ENCODE measurements at places on chromosomes 12 and 14.

DNA sequence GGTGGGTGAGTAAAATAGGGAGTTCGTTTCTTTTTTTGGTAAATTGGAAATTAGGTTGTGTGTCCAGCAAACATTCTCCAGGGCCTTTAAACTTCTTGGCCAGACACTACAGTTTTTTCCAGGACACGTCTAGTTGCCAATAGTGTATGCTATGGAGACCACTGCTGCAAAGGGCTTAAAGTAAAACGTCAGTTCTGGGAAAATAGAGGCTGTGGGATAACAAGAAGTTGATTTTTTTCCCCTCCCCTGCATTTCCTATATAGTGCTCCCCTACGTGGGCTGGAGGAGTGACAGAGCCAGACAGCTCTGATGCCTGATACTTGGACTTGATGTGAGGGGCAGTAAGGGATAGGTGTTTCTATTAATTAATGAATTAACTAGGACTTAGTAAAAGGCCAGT is 2.4 kb downstream of the ACVR1B start:
- no peak for DNase-seq

- no peak for DNase-seq
These were observed 125.6 kb downstream of the ANKS1B start for GRCh38 chr12:99859126-99859525.

DNA sequence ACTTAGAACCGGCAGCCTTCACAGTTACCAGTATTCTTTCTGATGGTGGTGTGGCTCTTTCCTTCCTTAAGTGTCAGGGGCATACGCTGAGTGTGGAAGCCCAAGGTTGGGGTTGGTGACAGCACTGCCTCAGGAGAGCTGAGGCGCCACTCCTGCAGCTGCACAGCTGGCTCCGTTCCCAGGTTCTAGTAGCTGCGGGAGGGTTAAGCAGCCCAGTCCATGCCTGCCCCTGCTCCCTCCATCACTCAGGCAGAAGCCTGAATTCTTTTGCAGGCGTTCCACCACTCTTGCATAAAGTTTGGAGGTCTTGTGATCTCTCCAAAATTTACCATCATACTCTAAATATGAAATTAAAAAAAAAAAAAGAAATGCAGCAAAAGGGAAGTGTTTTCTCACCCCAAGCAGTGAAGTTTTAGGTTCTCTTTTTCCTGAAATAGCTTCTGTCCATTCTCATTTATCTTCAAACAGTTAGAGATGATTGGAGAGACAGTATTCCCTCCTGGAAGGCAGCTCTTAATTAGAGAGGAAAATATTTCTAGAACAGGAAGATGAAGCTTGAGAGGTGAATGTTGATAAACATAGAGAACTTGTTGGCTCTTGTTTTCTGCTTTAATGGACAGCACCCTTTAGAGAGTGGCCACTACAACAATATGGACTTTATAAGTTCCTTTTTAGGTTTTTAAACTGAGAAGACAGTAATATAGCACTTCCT is 136.1 kb downstream of the FGD4 start:
- DNase-seq: no peak

- no peak for DNase-seq
These were observed at the start of gene AQP5 for GRCh38 chr12:49961111-49961922. TSS of gene AQP5 (plus strand) at chr12:49961872. CDS start at chr12:49962018, 146 bp downstream.

GRCh38 chr12:14239350-14239934 is 126.0 kb upstream of the ATF7IP start:
- DNase-seq: no peak

- no peak for DNase-seq
These were observed 193.1 kb upstream of the TBX3 start for GRCh38 chr12:114876968-114877680.

DNA sequence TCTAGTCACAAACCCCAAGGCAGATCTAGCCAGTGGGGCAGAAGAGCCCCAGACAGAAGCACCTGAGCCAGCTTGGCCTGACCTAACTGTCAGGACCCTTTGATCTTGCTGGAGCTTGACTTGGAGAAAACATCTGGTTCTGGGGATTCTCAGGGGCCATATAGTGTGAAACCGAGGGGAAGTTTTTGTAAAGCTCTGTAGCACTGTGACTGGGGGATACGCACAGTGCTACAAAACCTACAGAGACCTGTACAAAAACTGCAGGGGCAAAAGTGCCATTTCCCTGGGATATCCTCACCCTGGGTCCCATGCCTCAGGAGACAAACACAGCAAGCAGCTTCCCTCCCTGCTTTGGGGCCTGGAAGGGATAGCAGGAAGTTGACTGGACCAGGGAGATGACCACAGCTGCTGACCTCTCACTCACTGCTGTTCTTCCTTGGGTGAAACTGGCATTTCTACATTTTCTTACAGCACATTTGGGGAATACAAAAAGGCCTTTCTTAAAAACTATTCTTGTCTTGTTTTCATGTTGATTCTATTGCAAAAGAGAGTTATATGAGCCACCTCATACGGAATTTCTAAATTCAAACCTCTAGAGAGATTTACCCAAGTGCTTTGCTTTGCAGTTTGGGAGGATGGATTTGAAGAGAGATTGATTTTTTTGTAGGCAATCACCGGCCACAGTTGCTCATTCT is 140.0 kb downstream of the DAD1 start:
- no peak for DNase-seq

DNA sequence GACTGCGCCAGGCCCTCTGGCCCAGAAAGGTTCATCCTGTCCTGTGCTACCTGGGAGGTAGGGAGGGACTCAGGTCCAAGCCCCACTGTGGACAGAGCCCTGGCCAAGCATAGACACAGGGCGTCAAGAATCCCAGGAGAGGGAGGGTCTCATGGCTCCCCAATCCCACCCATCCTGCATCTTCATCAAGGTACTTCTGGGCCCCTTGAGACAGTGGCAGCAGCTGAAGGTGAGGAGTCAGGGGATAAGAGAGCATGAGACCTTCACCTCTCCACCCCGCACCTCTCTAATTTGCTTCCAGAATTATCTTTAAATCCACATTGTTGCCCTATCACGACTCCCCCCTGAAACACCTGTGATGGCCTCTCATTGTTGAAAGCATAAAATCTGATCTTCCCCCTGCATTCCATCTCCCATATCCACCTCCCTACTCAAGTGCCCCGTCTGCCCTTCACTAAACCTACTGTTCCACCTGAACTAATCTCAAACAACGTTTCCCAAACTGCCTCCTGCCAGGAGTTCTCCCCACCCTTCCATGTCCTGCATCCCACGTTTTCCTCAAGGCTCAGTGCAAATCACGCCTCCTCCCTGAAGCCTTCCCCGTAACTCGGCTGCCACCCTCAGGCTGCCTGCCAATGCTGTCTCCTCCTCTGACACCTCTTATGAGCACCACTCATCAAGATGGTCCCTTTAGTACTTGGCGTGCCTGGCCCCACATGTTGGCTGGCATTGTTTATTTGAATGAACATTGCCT is 27.1 kb downstream of the KRT18 start:
- DNase-seq: no peak
